ENCODE measurements at places on chromosomes 1 and 21. TPM values are rescaled to one million over a fixed set of nuclear protein-coding genes. Genes with fewer than 3 reads are reported as not detected.

Gene SLC22A15
- polyA plus RNA-seq: 1.5 TPM

Gene VPS45
- polyA plus RNA-seq: 28.8 TPM

Gene SLC16A4
- 3.6 TPM for polyA plus RNA-seq

Gene FCAMR
- polyA plus RNA-seq: not detected

Gene CASQ2
- 111 TPM for polyA plus RNA-seq

Gene OR2T29
- not detected for polyA plus RNA-seq

Gene OR2L2
- 0.01 TPM for polyA plus RNA-seq

Gene SH3BP5L
- 21.8 TPM for polyA plus RNA-seq

Gene FMOD
- 46.0 TPM for polyA plus RNA-seq

Gene CFAP141
- not detected for polyA plus RNA-seq

DNA sequence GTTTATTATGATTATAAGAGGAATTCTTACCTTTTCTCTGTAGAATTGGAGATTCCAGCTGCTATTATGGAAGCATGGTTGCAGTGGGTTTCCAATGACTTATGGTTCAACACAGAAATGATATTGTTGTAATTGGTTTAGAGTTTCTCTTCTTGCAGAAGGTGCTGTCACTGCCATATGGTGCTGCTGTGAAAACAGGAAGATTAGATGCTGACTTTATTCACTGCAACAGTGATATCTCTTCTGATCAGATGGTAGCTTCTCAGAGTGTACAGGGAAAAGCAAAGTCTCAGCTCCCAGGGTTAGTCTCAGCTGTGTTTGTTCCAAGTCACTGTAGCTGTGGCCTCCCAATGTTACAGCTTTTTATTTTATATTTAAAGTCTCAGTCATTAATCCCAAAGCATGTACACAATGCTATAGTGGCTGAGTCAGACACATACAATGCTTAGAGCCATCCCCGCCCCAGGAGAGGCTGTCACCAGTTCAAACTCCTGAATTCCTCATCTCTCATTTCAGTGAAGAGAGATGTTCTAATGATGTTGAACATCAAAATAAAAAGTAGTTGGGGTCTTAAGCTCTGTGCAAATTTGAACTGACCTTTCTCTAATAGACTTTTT lies 42.7 kb upstream of the RGS2 start:
- DNase-seq: no peak

DNA sequence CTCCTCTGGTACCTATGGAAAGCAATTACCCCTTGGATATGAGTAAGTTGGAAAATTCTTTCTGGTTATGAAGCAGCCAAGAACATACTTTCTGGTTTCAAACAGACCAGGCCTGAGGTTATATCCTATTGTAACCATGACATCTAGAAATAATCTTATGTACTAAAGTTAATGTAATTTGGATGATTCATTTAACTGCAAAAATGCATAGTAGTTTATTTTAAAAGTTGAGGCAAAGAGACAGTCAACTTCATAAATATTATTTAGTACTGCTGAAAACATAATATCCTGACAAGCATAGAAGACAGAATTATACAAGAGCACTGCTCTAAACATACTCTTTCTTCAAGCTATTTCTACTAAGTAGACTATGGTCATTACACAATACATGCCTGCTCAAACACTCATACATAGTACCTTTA lies 25.5 kb downstream of the ODF2L start:
- DNase-seq: no peak

DNA sequence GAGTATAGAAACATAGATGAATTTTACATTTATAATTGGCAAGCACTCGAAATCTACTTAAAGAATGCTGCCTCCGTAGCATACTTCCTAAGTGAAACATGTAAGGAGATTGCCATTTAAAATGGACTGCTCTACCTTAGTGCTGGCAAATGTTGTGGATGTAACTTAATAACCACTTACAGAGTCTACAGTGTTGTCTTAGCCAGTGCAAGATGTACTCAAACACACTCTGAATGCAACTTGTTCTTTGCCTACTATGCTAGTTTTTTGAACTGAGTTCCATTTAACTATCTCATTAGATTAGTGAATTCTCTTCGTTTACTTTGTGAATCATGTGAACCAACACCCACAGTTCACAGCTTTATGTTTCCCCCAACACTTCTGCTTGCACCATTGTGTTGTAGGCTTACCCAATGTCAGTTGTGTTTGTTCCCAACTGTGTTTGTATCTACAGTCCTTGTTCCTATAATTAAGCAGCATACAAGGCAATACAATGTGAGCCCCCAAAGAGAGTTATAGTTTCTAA lies 345.5 kb upstream of the LYPLAL1 start:
- no peak for DNase-seq

- DNase-seq: no peak
Measured at GRCh38 chr1:234686035-234686434, 76.1 kb upstream of the IRF2BP2 start.

GRCh38 chr1:164764333-164764732 lies 205.3 kb downstream of the PBX1 start:
- no peak for DNase-seq

DNA sequence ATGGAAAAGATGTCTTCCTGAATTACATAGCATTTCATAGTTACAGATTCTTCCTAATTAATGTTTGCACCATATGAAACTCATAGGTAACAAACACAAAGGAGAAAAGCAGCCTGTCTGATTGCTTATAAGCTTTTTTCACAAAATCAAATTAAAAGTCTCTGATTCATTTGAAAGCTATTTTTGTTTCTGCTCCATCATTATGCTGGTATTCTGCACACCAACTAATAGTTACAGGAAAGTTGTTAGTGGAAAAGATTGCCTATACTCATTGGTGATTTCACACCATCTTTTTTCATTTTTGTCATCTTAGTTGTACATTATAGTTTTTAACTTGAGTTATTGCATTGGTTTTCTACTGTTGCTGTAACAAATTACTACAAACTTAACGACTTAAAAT lies 70.0 kb downstream of the PRKAA2 start:
- DNase-seq: no peak

DNA sequence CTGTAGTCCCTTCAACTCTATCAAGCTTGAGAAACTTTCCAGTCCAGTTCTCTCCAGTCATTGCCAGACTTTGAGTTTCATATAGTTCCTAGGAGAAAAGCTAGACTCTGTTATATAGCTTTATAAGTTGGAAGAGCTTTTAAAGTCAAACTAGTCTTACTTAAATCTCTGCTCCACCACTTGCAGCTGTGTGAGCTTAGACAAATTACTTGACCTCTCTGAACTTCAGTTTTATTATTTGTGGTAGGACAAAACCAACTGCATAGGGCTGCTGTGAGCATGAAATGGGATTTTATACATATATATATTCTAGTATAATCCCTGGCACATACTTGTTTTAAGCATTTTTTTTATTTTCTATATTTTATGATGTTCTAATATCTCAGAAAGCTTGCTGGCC lies 338.7 kb upstream of the NR5A2 start:
- no peak for DNase-seq

DNA sequence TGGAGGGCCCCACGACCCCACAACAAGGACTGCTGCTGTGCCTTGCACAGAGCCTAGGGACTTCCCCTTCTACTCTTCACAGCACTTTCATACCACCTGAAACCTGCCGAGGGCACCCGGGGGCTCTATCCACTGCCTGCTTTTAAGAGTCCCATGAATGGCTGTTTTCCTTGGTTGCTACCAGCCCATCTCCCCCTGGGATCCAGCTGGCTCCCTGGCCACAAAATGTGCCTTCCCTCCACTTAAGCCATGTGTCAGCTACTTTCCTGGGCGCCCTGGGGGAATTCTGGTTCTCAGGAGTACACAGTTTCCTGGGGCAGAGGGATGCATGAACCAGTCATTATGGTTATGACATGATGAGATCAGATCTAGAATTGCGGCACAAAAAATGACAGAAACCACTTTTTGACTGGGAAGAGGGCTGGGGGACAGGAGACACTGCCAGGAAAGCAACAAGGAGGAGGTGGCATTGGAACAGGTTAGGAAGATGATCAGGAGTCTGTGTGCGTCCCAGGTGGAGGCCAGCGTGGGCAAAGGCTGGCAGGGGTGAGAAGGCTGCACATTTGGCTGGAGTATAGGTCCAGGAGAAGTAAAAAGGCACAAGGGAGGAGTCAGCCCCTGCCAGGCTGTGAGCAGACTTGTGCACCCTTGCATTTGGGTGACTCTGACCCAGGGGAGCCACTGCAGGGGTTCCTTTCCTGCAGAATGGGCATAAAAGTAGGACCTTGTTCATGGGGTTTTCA lies 3.2 kb upstream of the TNFRSF8 start:
- no peak for DNase-seq

GRCh38 chr1:109104364-109105151 lies 9.4 kb upstream of the ELAPOR1 start:
- no peak for DNase-seq

- no peak for DNase-seq
Measured at GRCh38 chr1:6276811-6277555, 16.1 kb upstream of the GPR153 start.

DNA sequence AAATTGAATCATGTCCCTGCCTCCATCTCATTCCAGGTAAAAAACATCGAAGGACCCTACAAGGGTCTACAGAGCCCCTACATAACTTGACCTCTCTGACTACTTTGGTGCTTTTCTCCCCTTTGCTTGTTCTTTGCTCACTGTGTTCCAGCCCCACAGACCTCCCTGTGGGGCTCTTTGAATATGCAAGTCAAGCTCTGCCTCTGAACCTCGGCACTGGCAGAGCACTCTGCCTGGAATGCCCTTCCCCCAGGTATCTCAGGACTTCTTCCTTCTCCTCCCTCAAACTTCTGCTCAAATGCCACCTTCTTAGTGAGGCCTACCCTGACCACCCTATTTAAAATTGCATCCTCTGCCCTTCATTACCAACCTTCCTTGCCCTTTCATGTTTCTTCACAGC lies 87.8 kb upstream of the CD34 start:
- DNase-seq: no peak

DNA sequence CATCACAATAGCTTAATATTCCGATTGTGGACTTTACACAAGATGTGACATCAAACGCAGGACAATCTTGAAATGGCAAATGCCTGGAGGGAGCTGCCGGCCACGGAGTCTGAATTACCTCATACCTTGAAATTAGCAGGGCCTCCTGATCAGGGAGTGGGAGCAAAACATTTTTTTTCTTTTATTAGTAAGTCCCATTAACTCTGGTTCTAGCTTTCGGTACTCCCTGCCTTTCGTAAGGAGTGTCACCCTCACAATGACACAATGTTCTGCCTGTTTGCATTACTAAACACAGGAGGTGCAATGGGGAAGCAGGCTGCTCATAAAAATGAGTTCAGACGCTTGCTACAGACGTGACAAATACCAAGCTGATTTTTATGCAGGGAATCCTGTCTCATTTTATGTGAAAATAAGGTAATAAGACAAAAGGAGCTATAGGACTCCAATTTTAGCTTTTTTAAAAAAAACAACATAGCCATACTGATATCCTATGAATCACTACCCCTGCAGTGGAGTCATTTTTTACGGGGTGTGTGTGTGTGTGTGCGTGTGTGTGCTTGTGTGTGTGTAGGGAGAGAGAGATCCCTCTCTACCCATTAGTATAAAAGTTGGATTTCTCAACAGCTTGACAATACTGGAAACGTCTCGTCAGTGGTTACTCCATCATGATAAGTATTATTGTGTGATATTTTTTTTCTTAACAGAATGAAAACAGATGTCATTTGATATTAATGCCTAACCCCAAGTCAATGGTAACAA lies 205.1 kb upstream of the RUNX1 start:
- DNase-seq: no peak

DNA sequence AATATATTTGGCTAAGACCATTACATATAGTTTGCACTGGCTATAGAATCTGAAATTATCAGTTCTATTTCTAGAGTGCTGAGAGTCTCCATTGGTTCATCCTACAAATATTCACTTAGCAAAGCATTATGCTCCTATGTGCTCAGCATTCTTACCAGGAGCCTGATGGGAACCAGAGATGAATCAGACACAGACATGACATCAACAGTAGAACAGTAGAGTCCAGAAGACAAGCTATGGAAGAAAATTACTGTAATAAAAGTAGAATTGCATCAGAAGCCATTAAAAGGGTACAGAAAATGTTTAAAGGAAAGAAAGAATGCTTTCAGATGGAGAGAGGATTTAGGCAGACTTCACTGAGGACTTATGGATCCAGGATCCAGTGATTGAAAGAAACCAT lies 271.7 kb upstream of the SNX7 start:
- no peak for DNase-seq

GRCh38 chr1:94160811-94161210 lies 39.9 kb upstream of the ABCA4 start:
- no peak for DNase-seq

DNA sequence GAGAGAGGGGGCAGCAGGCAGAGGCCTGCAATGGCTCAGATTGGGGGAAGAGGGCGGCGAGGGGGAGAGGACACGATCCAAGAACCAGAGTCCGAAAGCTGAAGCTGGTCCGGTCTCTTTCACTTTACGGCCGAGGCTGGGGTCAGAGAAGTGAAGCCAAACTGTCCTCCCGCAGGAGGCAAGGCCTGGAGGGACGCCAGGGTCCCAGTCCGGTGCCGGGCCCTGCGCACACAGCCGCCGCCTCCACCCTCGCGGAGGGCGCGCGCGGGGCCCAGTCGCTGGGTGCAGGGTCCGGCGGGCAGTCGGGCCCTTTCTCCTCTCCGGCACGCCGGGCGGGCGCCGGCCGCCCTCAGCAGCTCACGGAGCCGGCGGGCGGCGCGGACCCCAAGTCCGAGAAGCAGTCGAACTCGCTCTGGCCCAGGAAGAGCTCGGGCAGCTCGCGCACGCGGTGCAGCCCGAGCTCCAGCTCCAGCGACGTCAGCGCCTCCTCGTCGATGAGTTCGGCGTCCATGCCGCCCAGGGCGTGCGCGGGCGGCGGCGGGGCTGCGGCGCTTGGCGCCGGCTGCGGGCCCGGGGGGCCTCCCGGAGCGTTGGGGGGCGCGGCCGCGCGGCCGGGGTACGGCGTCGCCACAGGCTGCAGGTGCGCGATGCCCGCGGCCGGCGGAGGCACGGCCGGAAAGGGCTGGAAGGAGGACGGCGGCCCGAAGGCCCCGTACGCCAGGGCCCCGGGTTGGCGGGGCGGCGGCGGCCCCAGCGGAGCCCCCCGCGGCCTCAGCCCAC lies 749 bp downstream of the CITED4 start:
- no peak for DNase-seq
